ENCODE measurements at places on chromosomes 16 and 17. TPM values are rescaled to one million over a fixed set of nuclear protein-coding genes. Genes with fewer than 3 reads are reported as not detected.

- H3K36me3 ChIP-seq = no peaks in the 10 kb centered on the region
- peak overlapping the region; percentile 61 for H3K27ac ChIP-seq
- peak overlapping the region; percentile 10 for H3K4me3 ChIP-seq
- H3K4me1 ChIP-seq = peaks cover 20% of the 10 kb centered on the region
- H3K27me3 ChIP-seq = peaks cover 4% of the 10 kb centered on the region
Measured at GRCh38 chr17:45115871-45116270, 16.4 kb downstream of the PLCD3 start.

- H3K36me3 ChIP-seq = no peaks in the 10 kb centered on the region
- H3K4me1 ChIP-seq = peaks cover 13% of the 10 kb centered on the region
- H3K27me3 ChIP-seq = peaks cover 1% of the 10 kb centered on the region
Measured at GRCh38 chr17:45138911-45139532, 3.5 kb downstream of the ACBD4 start.

- H3K27me3 ChIP-seq = no peaks in the 10 kb centered on the region
- no peak for DNase-seq
- H3K36me3 ChIP-seq = no peaks in the 10 kb centered on the region
- H3K4me1 ChIP-seq = peaks cover 9% of the 10 kb centered on the region
- no peak overlapping the region for H3K4me3 ChIP-seq
Measured at GRCh38 chr17:52025236-52025635, 133.3 kb downstream of the CA10 start.

GRCh38 chr17:29726715-29727252 is 104.1 kb upstream of the CORO6 start:
- DNase-seq = no peak
- no peak overlapping the region for H3K4me3 ChIP-seq
- H3K27me3 ChIP-seq = no peaks in the 10 kb centered on the region
- H3K27ac ChIP-seq = peak overlapping the region; percentile 1

GRCh38 chr16:27595475-27595874 is 45.5 kb downstream of the KATNIP start:
- H3K4me1 ChIP-seq = peaks cover 17% of the 10 kb centered on the region
- no peak for DNase-seq
- H3K4me3 ChIP-seq = no peak overlapping the region
- no peak overlapping the region for H3K27ac ChIP-seq
- no peaks in the 10 kb centered on the region for H3K36me3 ChIP-seq

The CES4A gene
- 1.3 TPM for total RNA-seq

The FOXO3B gene
- total RNA-seq = 3.7 TPM

The KNOP1 gene
- 13.4 TPM for total RNA-seq
